Epithelial cell of esophagus (primary cell): ENCODE measurements at places on chromosomes 12 and 14.

DNA sequence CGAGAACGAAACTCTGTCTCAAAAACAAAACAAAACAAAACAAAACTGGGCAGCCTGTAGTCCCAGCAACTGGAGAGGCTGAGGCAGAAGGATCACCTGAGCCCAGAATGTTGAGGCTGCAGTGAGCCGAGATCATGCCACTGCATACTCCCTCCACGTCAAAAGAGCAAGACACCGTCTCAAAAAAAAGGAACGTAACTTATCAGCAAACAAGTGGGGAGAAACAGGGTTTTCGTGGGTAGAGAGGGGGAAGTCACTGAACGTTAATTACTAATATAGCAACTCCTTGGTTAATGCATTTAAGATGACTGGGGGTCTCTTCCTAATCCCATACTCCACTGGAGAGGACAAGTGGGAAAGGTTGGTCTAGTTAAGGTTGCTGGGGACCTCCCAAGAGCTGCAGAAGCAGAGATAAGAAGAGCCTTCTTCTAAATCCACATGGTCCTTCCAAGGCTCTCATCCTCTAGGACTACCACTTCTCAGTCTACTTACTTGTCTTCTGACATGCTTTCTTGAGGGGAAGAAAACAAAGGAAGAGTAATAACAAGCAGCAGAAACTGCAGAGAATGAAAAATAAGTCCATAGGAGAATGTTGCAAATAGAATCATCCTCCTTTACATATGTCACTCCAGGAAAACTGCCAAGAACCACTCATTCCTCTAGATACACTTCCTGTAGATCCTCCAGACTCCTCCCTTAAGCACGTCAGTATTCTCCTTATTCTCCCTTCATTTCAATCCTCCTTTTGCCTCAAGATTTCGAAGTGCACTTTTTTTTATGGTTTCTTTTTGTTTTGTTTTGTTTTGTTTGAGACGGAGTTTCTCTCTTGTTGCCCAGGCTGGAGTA, 5.8 kb downstream of the NUMB start:
- peak; percentile 78 for DNase-seq

DNA sequence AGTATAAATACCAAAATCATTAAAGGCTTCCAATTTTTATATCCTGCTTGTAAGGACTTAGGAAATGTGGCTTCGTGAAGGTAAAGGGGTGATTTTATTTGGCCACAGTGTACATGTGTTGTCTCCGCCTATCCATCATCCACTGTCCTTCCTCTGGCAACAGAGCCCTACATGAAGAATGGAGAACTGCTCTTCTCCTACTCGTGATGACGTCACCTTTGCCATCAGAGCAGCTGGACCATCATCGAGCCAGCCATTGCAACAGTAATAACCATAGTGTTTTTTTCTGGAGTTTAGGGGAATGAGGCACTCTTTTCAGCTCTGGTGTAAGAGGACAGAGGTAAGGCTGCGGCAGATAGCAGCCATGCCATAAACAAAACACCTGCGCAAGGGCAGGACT, 19.2 kb downstream of the ITPR2 start:
- no peak for DNase-seq

GRCh38 chr14:33120966-33121365, 182.3 kb downstream of the NPAS3 start:
- DNase-seq, result peak; percentile 88

GRCh38 chr14:85532374-85533022, 2.6 kb downstream of the FLRT2 start:
- DNase-seq, result no peak

GRCh38 chr12:16606991-16607390, 1.0 kb upstream of the LMO3 start:
- DNase-seq, result no peak

DNA sequence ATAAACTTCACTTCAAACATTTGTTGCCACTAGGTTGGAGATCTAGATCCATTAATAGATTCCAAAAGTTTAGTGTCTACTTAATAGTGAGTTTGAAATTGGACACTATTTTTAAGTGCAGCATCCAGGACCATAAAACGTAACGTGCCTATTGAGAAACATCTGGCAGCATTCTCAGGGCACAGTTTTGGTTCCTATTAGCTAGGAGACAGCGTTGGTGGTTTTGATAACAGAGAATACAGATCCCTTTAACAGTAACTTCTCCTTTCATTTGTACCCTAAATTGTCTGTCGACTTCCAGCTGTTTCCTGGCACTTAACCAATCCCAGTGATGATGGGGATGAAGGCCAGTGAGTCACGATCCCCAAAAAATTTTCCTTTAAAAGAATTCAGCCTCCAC, 25.8 kb downstream of the KCNK10 start:
- no peak for DNase-seq
